RWPE2 (cell line): ENCODE measurements at places on chromosomes 12 and 14.

- no peak for DNase-seq
Observed at GRCh38 chr12:86903159-86903558, 647.0 kb upstream of the MGAT4C start.

DNA sequence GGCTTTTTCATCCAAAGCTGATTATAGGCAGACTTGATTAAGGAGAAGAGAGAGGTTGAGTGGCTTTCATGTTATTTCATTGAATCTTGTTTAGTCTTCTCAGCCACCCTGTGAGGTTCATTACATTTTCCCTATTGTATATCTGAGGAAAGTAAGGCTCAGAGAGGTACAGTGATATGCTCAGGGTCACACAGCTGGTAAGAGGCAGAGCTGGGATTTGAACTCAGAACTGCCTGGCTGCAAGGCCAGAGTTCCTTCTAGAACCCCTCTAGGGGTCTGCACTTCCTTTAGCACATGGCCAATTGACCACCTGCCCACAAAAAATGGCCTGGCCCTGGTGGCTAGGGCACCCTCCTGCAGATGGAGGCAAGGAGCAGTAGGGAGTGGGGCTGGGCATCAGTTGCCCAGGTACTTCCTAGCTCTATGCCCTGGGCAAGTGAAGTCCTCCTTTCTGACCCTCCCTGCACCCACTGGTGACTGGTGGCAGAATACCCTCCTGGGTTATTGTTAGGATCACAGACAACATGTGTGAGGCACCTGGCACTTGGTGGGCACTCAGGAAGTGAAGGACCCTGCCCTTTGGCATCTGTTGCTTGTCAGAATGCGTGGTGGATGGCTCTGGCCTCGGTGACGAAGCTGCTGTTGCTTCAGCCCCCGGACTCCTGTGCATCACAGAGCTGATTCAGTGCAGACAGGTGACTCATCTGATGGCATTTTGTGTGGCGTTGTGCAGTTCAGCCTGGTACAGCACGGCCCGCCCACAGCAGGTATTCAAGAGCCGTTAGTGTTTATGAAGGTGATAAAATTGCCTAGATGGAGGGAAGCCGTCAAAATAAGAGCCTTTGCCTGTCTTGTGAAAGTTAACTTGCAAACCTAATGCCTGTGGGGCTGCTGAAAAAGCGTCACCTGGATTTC lies 115.8 kb downstream of the SLC25A47 start:
- peak; percentile 98 for DNase-seq

- DNase-seq: no peak
Observed at GRCh38 chr12:4794491-4794890, 74.3 kb downstream of the GALNT8 start.

DNA sequence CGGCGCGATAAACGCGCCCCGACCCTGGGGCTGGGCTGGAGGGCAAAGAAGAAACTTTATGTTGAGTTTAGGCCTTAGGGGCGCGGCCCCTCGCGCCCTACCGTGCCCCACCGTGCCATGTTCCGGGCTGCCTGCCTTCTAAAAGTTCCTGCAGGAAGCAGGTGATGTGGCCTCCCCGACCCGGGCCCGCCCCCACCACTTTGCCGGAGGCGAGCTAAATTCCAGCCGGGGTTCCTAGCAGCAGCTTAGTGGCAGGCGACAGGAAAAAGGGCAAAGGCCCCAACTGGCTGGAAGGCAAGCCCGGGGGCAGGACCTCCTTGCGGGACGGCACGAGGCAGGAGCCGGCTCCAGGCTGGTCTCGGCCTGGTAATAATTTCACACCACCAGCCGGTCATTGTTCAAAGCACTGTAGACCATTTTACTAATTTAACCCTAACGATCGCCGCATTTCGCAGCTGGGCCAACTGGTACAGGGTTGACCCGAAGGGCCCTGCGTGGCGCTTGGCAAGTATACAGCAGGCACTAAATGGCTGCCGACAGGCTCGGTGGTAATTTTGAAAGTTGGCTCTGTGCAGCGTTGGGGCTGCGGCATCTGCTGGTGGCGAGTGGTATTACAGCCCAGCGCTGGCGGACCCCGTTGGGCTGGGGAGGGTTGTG lies 895 bp upstream of the CCDC88C start:
- peak; percentile 76 for DNase-seq

DNA sequence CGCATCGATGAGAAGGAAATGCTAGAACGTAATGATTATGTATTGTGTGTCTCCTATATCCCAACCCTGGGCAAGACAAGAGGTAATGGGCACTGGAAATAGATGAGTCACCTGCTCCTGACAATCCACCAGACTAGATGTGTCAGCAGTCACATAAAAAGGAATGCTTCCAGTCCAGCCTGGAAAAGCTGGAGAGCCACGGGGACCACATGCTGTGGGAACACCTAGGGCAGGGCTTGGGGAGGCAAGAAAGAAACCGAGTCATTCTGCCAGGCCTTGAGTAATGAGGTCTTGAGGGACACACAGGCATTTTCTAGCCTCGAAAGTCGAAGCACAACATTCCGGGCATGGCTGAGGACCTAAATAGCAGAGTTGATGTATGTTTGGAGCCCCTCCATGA lies 716.7 kb upstream of the TMEM132C start:
- no peak for DNase-seq

GRCh38 chr12:103667125-103667524 lies 80.1 kb downstream of the STAB2 start:
- DNase-seq: no peak

- DNase-seq: no peak
Observed at GRCh38 chr14:92754966-92755365, 6.5 kb upstream of the LGMN start.

DNA sequence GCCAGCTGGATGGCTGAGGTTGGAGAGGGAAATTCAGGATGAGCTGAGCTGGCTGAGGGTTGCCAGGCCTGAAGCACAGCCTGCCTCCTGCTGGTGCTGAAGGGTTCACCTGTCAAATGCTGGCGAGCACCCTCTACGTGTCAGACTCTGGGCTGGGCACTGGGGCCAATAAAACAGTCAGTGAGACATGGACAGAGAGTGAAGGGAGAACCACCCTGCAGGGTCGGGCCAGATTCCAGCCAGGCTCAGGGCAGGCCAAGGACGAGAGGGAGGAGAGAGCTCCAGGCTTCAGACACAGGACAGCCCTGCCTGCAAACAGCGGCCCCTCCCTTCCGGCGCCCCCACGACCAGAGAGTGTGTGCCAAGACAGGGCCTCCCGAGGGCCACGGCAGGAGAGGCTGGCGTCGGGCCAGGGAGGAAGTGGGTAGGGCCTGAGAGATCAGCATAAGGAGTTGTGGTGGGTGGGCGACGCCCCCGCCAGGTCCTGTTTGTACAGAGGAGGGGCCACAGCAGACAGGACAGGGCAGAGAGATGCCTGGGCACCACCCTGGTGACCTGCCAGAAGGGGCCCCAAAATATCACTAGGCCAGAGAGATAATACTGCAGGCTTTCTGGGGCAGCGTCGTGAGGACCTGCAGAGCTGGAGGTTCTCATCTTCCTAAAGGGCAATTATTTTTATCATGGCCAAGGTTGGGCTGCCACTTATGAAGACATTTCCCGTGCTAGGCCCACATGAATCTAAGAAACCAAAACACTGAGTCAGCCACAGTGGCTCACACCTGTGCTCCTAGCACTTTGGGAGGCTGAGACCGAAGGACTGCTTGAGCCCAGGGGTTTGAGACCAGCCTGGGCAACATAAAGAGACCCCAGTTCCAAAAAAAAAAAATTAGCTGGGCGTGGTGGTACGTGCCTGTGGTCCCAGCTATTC lies 73.1 kb upstream of the GPR68 start:
- no peak for DNase-seq
